ENCODE measurements at places on chromosomes 1 and 21. TPM values are rescaled to one million over a fixed set of nuclear protein-coding genes. Genes with fewer than 3 reads are reported as not detected.

The WLS gene
- 276 TPM for total RNA-seq

The CRNN gene
- not detected for total RNA-seq

The TTC24 gene
- not detected for total RNA-seq

The FCGR2B gene
- total RNA-seq: not detected

The CLCC1 gene
- total RNA-seq: 38.1 TPM

Data from aortic smooth muscle cell (primary cell).